Kidney (tissue), 22 donors: ENCODE measurements at places on chromosomes 6 and 20.
A peak's percentile ranks its signal among the peaks of the same experiment; 100 is the strongest.

- peak overlapping the region; percentile 36 for H3K4me3 ChIP-seq
- H3K27me3 ChIP-seq, result no peaks in the 10 kb centered on the region
- H3K36me3 ChIP-seq, result peaks cover 6% of the 10 kb centered on the region
These were observed 417 bp downstream of the PRRT1 start for GRCh38 chr6:32151181-32151862.

- peak overlapping the region; percentile 59 for H3K27ac ChIP-seq
- DNase-seq, result no peak
These were observed 187.0 kb downstream of the PDE7B start for GRCh38 chr6:136038531-136038930.

- no peak overlapping the region for H3K4me3 ChIP-seq
These were observed 80.3 kb downstream of the JARID2 start for GRCh38 chr6:15326067-15326614.

- H3K27me3 ChIP-seq, result no peaks in the 10 kb centered on the region
- DNase-seq, result no peak
- H3K36me3 ChIP-seq, result no peaks in the 10 kb centered on the region
- no peak overlapping the region for H3K4me3 ChIP-seq
These were observed 132.7 kb upstream of the TMEM170B start for GRCh38 chr6:11404838-11405237.

- no peaks in the 10 kb centered on the region for H3K36me3 ChIP-seq
- no peaks in the 10 kb centered on the region for H3K27me3 ChIP-seq
- no peak overlapping the region for H3K27ac ChIP-seq
- H3K4me1 ChIP-seq, result no peaks in the 10 kb centered on the region
- no peak for DNase-seq
These were observed 62.4 kb upstream of the FERMT1 start for GRCh38 chr20:6185268-6185667.

DNA sequence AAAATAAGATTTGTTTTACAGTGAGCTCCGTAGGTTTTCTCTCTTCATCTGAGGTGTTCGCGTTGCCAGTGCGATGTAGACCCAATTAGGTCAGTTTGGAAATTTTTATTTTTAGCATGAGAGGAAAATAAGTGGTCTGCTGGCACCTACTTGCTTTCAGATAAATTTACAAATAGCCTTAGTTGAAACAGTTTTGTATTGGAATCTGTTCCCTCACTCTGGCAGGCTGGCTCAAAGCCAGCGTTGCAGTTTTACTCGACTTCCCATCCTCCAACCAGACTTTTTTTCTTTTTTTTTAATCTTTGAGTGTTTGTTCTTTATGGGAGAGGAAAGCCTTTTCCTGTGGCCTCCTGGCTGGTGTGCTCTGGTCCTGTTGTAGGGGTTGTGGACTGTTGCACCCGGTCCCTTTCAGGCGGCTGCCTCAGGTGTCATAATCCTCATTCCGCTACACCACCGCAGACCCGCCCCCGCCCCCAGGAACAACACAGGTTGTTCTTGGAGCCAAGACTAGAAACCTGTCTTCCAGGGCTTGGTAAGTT, 46.7 kb downstream of the TIAM2 start:
- no peak for DNase-seq
- H3K4me3 ChIP-seq, result no peak overlapping the region
- H3K4me1 ChIP-seq, result no peaks in the 10 kb centered on the region
- H3K27me3 ChIP-seq, result no peaks in the 10 kb centered on the region
- no peak overlapping the region for H3K27ac ChIP-seq

GRCh38 chr6:26491604-26492003, 8.5 kb upstream of the BTN1A1 start:
- no peak overlapping the region for H3K4me3 ChIP-seq

GRCh38 chr6:128532827-128533226, 12.4 kb upstream of the PTPRK start:
- H3K4me1 ChIP-seq, result no peaks in the 10 kb centered on the region
- no peaks in the 10 kb centered on the region for H3K36me3 ChIP-seq
- no peaks in the 10 kb centered on the region for H3K27me3 ChIP-seq
- no peak for DNase-seq

GRCh38 chr20:11378252-11378651, 539.4 kb upstream of the BTBD3 start:
- DNase-seq, result no peak
- no peaks in the 10 kb centered on the region for H3K4me1 ChIP-seq
- no peak overlapping the region for H3K27ac ChIP-seq
- no peak overlapping the region for H3K4me3 ChIP-seq
- no peaks in the 10 kb centered on the region for H3K36me3 ChIP-seq
